Kidney epithelial cell (primary cell): ENCODE measurements at places on chromosomes 1 and 21.
A peak's percentile ranks its signal among the peaks of the same experiment; 100 is the strongest.

DNA sequence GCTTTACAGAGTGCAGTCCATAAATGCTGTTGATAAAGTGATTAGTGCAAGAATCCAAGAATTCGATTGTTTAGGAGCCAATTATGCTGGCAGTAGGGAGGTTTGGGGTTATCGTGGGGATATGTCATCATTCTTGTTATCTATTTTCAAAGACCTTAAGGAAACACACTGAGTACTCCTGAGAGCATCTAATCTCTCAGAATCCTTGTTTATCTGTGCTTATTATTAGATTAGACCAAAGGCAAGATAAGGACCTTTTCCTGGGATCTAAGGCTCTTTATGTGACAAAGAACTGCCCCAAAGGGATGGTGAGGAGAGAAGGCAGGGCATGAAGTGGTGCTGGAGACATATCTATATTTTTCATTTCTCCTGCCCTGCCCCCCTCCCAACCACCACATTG lies 139.1 kb downstream of the TSEN15 start:
- DNase-seq = no peak

DNA sequence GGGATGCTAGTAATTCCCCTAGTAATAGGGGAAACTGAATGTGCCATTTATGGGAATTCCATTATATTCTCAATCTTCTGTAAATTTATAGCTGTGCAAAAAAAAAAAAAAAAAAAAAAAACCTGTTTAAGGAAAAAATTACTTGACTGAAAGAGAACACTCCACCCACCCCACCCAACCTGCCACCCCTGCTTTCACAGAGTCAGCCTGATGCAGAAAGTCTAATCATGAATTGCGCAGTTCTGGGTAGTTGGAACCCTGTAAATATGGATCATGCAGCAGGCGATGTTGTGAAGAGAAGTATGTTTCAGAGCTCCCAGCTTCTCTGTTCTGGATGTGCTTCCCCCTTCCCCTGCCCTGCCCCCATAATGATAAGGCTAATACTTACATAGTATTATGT lies 19.6 kb upstream of the LAMC2 start:
- no peak for DNase-seq

GRCh38 chr1:212118167-212118871 lies 82.8 kb downstream of the DTL start:
- DNase-seq = peak; percentile 44

- DNase-seq = no peak
Observed at GRCh38 chr1:178133239-178133989, 39.5 kb downstream of the RASAL2 start.

GRCh38 chr1:186781730-186782129 lies 47.0 kb upstream of the PLA2G4A start:
- DNase-seq = no peak

DNA sequence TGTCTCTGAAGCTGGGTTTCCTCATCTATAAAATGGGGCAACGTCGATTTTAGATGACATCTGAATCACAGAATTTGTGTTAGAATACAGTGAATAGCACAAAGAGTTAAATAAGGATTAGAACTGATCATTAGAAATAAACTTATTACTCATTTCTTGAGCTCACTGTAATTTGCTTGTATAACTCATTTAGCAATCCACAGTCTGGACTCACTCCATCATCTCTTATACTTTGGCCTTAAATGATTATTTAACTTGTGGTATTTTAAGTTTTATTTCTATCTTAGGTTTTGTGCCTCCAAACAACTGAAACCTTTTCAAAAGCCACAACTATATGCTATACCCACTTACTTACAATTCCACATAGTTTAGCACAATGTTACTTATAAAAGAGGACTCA lies 128.0 kb downstream of the CDC42BPA start:
- no peak for DNase-seq

GRCh38 chr1:204366759-204367158 lies 7.0 kb upstream of the PLEKHA6 start:
- DNase-seq = no peak

DNA sequence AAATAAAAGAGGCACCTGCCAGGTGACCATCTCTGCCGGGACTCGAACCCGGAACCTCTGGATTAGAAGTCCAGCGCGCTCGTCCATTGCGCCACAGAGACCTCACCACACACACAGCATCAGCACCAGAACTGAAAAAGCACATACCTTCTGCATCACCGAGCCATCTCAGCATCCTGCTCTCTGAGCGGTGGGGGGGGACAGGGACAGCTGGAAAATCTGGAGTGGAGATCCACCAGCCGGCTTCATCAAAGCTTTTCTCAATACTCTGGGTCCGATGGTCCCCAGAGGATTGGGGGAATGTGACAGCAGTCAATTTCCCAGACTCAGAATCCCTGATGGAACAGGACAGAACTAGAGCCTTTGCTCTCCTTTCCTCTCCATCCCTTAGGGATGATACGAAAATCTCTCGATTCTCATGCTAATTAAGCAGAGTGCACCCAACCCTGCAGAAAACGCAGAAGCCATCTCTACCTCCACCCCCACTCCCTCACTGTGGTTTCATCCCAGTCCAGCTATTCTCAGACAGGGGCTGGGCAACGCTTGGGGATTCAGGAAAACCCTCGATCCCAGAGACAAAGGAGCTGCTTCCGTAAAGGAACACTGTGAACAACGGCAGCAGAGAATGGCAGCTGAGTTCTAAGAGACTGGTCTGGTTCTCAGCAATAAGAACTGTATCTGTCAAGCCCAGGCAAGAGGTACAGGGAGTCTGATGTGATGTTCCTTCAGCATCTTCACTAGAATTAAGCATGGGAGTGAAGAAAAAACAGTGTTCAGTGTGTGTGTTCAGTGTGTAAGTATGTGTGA lies 29.6 kb upstream of the CADM3 start:
- no peak for DNase-seq

- DNase-seq = no peak
Observed at GRCh38 chr1:227391879-227392278, 73.6 kb upstream of the CDC42BPA start.

DNA sequence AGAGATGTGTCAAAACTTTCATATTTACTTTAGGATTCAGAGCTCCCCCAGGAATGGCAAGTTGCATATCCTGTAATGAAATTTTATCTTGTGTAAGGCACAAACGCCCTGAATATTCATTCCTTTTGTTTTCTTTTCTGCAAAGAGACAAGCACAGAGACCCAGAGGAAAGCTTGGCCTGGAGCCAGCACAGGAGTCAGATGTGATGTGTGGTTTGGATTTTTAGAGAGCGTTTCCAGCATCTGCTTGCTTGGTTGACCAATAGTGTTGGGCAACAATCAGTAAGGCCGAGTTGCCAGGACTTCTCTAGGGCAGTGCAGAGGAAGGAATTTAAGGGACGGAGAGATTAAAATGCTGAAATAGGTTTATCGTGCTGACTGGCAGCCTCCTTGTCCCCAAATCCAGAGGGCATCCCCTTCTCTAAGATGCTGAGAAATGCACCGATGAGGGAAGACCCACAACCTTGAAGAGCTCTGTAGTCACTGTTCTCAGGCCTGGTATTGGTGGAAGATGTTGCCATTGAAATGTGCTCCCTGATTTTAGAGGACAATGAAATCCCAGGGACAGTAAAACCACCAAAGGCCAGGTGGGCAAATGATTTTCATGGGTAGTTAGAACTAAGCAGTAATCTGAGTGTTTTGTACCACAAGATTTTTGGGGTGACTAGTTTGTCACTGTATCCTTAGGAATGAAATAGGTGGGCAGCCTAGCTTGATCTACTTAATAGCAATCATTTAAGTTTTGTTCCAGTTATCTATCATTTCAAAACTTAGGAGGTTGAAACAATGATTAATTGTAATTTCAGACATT lies 37.9 kb upstream of the RHOU start:
- DNase-seq = peak; percentile 28

DNA sequence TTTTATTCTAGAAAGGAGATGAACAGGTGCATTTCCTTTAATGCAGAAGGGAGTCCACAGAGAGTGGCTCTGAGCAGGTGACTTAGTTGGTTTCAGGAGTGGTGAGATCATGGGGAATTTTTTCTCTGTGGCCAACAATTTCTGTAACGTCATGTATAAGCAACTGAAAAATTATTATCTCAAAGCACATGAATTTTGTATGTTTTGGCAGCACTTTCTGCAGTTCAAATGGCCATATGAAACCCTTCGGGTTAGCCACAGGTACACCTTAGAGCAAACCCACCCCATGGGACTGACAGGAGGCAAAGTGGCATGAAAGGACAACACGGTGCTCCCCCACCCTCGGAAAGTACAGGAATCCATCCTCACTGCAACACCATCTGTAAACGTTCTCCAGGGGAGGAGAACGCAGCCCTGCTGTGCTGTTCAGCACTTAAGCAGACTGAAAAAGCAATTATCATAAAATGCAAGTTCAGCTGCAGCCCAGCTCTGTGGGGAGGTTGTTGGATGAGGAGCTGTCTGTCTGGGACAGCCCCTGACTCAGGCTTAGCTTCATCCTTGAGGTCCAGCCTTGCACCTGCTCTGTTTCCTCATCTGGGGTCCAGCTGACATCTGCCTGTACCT lies 55.8 kb upstream of the CLDN14 start:
- no peak for DNase-seq

GRCh38 chr1:58785442-58786058 lies 1.7 kb upstream of the JUN start:
- peak; percentile 81 for DNase-seq

GRCh38 chr1:186519982-186520381 lies 59.1 kb upstream of the PDC start:
- no peak for DNase-seq

GRCh38 chr1:61117283-61117682 lies 34.9 kb downstream of the NFIA start:
- no peak for DNase-seq

DNA sequence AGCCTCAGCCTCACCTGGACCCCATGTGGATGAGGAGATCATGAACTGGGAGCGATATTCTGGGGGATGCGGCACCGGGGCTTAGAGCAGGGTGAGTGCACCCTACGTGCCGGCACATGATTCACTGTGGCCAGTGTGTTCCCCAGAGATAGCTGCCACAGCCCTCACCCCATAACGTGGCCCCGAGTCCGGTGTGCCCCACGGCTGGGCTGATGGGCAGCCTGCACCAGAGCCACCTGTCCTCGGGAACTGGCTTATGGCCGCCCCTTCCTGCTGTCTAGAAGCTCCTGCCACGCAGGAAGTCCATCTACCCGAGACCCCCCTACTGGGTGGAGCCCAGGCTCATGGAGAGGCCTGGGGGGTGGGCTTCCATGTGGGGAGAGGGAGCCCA lies 39.1 kb upstream of the SLC19A1 start:
- no peak for DNase-seq

GRCh38 chr21:44938772-44939531 lies 877 bp upstream of the SLX9 start:
- DNase-seq = no peak

- no peak for DNase-seq
Observed at GRCh38 chr1:190849346-190849745, 371.7 kb upstream of the BRINP3 start.

DNA sequence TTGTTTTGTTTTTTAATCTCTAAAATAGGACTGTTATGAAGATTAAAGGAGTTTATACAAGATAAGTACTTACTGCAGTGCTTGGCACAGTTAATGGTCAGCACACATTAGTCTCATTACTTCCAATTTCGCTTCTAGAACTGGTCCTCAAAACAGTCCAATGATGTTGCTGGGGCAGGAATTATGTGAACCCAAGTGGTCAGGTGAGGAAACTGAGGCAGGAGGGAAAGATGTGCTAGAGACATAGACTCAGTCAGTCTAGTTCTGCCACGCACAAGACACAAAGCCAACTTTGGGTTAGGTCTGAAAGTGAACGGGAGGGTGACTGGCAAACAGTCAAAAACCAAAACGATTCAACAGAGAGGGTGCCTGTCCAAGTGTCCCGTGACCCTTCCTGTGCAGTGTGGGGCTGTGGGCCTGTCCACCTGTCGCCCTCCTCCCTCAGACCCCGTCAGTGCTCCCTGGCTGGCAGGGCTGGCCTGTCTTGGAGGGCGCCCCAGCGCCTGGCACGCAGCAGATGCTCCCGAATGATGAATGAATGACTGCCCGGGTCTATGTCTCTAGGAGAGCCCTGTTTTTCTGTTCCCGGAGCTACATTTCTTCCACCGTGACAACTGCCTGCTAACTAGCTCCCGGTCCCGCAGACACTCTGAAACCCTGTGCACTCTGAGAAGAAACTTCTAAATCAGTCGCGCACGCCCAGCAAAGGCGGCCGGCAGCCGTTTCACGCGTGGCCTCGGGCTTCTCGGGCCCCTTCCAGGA lies 2.4 kb downstream of the LRP8 start:
- no peak for DNase-seq

DNA sequence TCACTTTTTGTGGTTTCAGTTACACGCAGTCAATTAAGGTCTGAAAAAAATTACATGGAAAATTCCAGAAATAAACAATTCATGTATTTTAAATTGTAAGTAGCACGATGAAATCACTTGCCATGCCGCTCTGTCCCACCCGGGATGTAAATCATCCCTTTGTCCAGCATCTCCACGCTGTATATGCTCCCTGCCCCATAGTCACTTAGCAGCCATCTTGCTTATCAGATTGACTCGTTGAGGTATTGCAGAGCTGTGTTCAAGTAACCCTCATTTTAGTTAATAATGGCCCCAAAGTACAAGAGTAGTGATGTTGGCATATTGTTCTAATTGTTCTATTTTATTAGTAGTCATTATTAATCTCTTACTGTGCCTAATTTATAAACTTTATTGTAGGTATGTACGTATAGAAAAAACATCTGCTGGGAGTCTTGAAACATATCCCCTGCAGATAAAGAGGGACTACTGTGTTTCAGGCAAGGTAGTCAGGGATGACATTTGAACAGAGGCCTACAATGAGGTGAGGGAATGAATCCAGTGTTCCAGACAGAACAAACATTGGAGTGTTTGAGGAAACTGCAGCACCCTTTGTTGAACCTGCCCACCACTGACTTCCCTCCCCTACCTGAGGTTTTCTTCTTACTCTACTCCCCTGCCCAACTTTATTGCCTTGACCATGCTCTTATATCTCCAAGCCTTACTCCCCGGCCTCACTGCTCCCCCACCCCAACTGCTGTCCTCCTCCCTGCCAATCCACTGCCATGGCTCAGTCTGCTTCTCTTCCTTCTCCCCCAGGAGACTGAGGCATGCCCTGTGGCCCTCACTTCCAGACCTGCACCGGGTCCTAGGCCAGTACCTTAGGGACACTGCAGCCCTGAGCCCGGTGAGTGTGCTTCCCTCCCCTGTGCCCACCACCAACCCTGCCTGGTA lies 7.1 kb upstream of the CDC20 start:
- no peak for DNase-seq

GRCh38 chr1:197841158-197841557 lies 61.3 kb upstream of the C1orf53 start:
- DNase-seq = no peak

- DNase-seq = no peak
Observed at GRCh38 chr1:31828341-31828740, 12.5 kb upstream of the SPOCD1 start.

DNA sequence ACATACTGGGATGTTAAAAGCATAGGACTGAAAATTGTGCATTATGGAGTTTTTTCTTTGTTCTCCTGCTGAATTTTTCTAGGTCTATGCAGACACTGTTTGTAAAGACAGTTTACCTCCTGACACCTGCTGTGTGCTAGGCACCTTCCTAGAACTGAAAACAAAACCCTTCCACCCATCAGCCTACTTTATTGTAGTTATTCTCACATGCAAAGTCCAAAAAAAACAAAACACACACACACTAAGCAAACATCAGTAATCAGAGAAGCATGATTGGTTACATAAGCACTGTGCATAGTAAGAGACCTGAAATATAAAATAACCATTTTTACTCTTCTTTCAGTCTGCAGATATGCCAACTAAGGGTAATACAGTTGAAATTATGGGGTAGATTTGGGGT lies 195.1 kb downstream of the CRB1 start:
- DNase-seq = no peak
